Kidney (tissue), 22 donors: ENCODE measurements at places on chromosomes 16 and 17.

DNA sequence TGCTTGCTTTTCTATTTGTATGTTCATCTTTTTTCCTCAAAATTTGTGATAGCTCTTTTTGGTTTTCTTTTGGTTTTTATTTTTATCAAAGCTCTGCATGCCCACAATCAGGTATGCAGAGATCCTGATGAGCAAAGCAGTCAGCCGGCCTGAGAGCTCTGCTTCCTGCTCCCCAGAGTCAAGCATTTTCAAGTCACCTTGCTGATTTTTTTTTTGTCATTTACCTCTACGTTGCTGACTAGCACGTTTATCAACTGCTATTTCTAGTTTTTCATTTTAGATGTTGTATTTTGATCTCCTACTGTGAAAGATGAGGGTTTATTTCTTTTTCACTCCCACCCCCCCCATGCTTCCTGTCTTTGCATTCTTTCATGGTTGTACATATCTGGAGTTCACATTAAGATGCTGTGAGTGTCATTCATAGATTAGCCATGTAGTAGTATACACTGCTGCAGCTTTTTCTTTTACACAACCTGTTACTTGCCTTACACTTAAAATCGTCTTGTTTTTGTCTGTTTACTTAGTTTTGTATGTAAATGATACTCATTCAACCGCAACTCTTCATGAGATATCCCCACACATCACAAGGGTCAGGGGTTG lies 196.2 kb downstream of the LGALS9B start:
- DNase-seq, result no peak

GRCh38 chr17:21242780-21243515 lies 10.3 kb downstream of the NATD1 start:
- DNase-seq, result no peak

GRCh38 chr17:2453325-2453724 lies 52.5 kb upstream of the MNT start:
- DNase-seq, result no peak

GRCh38 chr16:70749681-70750601 lies 51.0 kb downstream of the VAC14 start:
- peak; percentile 83 for DNase-seq

DNA sequence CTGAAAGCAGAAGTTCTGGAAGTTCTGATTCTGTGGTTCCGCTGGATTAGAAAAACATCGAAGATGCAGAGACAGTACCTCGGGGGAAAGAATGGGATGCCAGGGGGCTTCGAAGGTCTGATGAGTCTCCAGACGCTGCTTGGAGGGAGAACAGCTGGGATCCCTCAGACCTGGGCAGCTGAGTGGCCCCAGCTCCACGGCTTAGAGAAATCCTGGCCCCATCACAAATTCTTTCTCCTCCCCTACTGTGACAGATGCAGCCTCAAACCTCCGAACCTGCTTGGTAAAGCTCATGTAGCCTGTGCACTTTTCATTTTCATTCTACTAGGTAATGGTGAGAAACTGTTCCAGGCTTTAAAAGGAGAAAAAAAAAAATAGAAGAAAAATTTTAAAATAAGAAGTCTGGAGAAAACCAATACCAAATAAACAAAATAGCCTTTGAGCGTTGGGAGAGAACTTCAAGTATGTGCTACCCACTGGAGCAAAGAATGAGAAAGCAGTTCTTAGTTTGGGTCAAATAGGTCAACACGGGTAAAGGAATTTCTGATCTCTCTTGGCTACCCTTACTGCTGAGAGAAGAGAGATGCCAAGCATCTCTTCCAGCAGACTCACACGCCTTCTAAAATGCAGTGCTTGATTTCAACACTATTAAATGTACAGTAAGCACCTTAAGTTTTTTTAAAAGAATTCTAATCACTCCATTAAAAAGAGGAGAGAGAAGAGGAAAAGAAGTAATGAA lies 19.9 kb downstream of the MAF start:
- DNase-seq, result peak; percentile 49

GRCh38 chr16:52256310-52257078 lies 290.4 kb downstream of the TOX3 start:
- no peak for DNase-seq

GRCh38 chr17:49887086-49887743 lies 39.3 kb upstream of the TAC4 start:
- DNase-seq, result peak; percentile 87

- no peak for DNase-seq
Observed at GRCh38 chr17:3276126-3276525, 22.0 kb downstream of the OR3A1 start.

GRCh38 chr16:30142672-30143346 lies 19.8 kb upstream of the MAPK3 start:
- DNase-seq, result no peak

DNA sequence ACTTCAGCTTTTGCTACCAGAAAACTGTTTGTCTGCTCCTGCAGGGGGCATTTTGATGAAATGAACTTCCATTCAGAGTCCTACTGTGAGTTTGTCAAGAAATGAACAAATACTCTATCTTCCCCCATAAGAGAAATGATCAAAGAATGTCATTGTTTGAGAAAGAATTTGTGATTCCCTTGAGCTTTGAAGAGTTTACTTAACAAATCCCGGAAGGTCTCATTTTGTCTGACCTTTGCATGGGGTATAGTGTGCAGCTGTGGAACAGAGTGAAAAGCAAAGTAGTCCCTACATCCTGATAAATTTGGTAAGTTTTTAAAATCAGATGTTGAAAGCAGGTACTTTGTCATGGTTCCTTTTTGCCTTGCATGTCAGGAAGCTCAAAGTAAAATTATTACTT lies 178.0 kb downstream of the ABCC12 start:
- DNase-seq, result no peak

DNA sequence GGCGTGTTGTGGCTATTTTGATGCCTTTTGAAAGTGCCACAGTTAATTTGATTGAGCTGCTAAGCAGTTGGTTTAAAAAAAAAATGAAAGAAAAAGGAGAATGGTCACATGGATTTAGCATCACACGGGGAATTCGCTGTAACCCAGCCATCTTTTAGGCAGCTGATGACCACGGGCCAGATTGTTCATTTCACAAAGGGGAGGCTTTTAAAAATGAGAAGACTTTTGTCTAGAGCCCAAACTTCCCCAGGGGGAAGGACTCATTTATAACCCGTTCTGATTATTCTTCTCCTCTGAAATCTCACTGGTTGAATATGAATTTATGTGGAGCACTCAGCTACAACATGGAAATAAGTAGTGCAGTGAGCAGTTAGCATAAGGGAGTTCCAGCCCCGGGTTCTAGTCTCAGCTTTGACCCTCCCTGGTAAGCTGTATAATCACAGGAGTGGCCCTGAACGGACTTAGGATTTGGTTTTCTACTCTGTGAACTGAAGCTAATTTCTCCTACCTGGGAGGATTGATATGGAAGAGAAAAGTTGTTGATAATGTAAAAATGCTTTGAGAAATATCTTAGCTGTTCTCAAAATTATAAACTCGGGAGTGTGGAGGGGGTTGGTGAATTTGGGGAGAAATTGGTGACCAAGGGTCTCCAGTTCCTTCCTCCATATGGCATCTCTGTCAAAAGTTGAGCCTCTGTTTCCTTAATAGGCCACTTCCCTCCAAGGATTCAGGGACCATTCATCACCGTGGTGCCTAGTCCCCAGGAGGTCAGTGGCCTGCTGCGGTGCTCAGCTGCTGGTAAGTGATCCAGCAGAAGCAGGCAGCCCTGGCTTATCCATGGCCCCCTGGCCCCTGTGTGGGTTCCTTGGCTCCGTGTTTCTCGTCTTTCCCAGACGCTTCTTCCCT lies 76.4 kb upstream of the TBX2 start:
- peak; percentile 59 for DNase-seq

- no peak for DNase-seq
Observed at GRCh38 chr17:4796552-4796920, 572 bp downstream of the PSMB6 start.

GRCh38 chr17:50123649-50124349 lies 6.2 kb downstream of the SAMD14 start:
- peak; percentile 46 for DNase-seq

GRCh38 chr16:89200850-89201411 lies 594 bp upstream of the SLC22A31 start:
- no peak for DNase-seq

GRCh38 chr16:83574388-83574787 lies 233.4 kb upstream of the HSBP1 start:
- no peak for DNase-seq

GRCh38 chr16:825341-826061 lies 25.0 kb upstream of the GNG13 start:
- no peak for DNase-seq

DNA sequence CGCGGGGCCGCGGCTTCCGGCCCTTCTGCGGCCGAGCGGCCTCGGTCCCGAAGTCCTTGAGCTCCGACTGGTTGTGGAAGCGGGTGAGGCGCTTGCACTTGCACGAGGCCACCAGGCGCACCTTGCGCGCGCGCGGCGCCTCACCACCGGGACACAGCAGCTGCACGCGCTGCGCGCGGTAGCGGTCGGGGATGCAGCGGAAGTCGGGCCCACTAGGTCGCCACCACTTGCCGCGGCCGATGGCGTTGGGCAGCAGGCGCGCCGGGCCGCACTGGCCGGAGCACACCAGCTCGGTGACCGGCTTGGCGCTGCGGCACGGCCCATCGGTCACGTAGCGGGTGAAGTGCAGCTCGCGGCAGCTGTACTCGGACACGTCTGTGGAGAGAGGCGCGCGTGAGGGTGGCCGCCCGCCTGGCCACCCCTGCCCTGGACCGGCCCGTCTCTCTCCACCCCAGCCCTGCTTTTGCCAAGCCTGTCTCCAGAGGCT lies 3.2 kb downstream of the SOST start:
- peak; percentile 83 for DNase-seq

- peak; percentile 31 for DNase-seq
Observed at GRCh38 chr17:50922721-50923405, 56.7 kb upstream of the TOB1 start.

GRCh38 chr16:56423584-56424403 lies 1.6 kb downstream of the AMFR start:
- no peak for DNase-seq

- no peak for DNase-seq
Observed at GRCh38 chr17:514584-514983, 162.0 kb upstream of the RPH3AL start.

DNA sequence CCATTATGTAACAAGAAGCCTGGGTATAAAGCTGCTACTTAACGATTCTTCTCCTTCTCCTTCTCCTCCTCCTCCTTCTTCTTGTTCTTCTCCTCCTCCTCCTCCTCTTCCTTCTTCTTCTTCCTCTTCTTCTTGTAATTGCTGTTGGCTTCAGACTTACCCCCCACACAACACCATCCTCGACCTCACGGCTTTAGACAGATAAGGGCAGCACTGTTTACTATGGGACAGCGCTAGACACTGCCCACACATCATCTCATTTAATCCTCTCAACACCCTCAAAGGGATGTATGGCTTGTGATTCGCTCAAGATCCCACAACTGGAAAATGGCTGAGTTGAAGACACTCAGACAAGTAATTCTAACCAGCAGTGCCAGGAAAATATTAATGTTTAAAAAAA lies 60.6 kb upstream of the NOG start:
- DNase-seq, result no peak

DNA sequence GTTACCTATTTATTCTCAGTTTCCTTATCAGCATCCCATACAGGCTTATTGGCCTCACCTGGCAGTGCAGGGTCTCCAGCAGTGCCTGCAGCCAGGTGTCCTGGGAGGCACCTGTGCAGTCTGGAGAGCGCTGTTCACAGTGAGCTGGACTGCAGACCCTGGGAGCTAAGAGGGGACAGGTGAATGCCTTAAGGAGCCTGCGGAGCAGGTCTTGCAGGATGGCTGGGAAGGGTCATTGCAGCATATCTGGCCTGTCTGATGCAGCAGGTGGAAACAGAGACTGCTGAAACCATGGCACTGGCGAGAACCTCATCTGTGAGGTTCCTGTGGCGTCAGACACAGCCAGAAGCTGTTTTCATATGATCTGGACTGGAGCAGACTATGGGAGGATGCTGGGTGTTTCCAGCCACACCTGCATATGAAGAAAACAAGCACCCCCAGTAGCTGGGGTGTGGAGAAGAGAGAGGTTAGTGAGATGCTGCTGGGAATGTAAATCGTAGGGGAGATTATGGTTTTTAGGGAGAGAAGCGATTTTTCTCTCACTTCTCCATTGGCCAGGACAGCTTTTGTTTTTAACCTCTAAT lies 77.0 kb downstream of the NTN1 start:
- DNase-seq, result no peak

- no peak for DNase-seq
Observed at GRCh38 chr16:62545039-62545438, 508.8 kb upstream of the CDH8 start.

DNA sequence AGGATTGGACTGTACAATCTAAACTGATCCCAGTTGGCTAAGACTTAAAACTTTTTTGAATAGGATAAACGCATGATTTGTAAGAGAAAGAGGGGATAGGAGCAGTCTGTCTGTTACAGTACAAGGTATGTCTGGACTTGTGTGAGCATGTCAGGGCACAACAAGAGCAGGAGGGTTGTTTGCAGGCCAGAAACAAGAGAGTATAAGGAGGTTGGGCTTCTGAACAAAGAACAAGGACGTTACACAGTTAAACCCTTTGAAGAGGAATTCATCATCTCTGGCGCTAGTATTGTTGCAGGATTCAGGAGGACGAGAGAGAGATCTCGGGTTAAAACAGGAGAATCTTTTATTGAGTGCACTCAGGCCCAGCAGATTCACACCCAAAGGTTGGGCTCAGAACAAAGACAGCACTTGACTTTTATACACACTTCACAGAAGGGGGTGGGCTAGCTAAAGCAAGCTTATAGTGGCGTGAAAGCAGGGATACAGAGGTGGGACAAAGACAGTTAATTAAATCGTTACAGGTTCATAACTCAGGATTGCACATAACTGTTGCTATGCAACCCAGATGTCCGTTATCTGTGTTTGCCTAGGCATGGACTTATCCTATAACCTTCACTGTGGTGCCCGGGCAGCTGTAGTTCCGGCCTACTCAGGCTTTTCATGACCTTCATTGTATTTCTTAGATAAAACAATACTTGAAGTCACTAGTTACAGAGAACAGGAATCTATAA lies 34.3 kb downstream of the SEC14L1 start:
- no peak for DNase-seq

DNA sequence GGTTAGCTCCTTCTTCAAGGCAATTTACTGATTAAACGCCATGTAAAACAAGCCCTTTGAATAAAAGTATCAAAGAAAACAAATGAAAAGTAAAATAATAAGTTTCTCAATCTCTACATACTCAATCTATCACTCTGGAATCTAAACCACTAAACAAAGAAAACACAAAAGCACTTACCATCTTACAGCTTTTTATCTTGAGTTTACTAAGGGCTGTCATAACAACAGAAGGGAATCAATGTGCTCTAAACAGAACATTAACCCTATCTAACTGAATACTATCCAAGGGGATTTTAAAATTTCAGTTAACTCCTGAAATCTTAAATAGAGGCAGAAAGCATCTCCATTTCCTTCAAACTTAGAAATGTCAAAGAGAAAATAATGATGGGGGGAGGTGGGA lies 3.4 kb downstream of the SKA2 start:
- DNase-seq, result no peak

- peak; percentile 15 for DNase-seq
Observed at GRCh38 chr17:68057531-68057952, 22.0 kb downstream of the KPNA2 start.

- no peak for DNase-seq
Observed at GRCh38 chr16:67146523-67147357, 4.1 kb downstream of the B3GNT9 start.

- peak; percentile 96 for DNase-seq
Observed at GRCh38 chr17:70074956-70075355, at the start of gene KCNJ16. TSS of gene KCNJ16 (plus strand) at chr17:70075225. CDS start at chr17:70132088, 56,863 bp downstream.

- no peak for DNase-seq
Observed at GRCh38 chr16:73385696-73386095, 337.8 kb upstream of the ZFHX3 start.

- no peak for DNase-seq
Observed at GRCh38 chr17:59234631-59235030, 14.3 kb downstream of the GDPD1 start.
